Fibroblast of skin of back (primary cell): ENCODE measurements at places on chromosomes 7 and 10.

- no peak for DNase-seq
Observed at GRCh38 chr10:2392145-2392812, 655.0 kb upstream of the ADARB2 start.

DNA sequence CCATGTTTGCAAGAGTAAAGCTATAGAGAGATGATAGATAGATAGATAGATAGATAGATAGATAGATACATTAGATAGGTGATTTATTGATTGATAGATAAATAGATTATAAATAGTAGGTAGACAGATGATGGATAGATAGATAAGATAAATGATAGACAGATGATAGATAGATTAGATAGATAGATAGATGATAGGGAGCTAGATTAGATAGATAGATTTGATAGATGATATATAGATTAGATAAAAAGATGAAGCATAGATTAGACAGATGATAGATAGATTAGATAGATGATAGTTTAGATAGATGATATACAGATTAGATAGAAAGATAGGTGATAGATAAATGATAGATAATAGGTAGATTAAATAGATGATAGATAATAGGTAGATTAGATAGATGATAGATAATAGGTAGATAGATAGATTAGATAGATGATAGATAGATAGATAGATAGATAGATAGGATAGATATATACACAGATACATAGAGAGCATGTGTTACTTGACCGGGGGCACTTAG is 243.3 kb upstream of the FOXK1 start:
- DNase-seq = no peak

GRCh38 chr10:23157691-23158369 is 34.3 kb upstream of the PTF1A start:
- peak; percentile 41 for DNase-seq

DNA sequence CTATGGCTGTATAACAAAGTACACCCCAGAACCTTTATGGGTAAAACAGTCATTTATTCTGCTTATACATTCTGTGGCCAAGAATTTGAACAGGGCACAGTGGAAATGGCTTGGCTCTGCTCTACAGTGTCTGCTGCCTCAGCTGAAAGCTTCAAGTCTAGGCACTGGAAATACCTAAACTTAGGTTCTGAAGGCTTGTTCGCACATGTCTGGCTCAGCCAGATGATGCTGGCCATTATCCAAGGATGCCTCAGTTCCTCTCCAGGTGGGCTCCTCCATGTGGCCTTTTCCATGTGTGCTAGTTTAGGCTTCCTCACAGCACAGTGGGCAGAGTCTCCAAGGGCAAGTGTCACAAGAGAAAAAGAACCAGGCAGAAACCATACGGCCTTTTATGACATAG is 76.8 kb downstream of the RALA start:
- DNase-seq = no peak

- DNase-seq = no peak
Observed at GRCh38 chr10:113528876-113529275, 24.0 kb upstream of the HABP2 start.

DNA sequence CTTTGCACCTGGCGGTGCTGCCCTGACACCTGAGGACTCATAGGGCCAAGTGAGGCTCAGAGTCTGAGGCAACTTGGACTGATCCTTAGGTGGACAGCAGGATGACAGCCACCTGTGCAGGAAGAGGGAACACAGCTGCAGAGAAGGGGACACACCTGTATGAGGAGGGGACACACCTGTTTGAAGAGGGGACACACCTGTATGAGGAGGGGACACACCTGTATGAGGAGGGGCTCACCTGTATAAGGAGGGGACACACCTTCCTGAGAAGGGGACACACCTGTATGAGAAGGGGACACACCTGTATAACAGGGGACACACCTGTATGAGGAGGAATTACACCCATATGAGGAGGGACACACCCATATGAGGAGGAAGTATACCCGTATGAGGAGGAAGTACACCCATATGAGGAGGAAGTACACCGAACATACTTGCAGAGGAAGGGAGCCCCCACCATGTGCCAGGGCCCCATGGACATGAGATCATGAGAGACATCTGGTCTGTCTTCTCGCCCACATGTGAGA is 285.9 kb downstream of the ADARB2 start:
- no peak for DNase-seq

DNA sequence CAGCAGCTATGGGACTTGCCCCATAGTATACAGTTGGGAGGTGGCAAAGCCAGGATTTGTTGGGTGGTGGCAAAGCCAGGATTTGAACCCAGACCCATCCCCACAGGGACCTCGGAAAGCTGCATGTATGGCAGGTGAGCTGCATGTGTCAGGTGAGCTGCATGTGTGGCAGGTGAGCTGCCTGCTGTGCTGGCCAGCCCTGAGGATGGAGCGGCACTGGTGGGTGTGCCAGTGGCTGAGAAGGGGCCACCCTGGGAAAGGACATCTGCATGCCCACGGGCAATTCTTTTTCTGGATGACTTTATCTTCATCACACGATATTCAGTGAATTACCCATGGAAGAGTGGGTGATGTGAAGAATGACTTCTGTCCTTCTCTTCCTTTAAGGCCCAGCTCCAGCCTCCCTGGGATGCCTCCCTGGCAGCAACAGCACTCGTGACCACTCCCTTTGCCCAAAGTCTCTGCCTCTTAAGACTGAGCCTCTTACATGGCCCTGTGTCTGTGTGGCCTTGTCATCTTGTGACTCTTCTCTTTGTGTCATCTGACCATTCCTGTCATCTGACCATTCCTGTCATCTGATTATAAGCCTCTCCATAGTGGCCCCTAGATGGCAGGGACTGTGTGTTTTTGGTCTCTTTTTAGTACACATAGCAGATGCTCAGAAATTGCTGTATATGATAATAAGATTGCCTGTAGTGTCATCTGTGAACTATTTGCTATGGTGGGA is 25.0 kb downstream of the CLEC2L start:
- peak; percentile 10 for DNase-seq

DNA sequence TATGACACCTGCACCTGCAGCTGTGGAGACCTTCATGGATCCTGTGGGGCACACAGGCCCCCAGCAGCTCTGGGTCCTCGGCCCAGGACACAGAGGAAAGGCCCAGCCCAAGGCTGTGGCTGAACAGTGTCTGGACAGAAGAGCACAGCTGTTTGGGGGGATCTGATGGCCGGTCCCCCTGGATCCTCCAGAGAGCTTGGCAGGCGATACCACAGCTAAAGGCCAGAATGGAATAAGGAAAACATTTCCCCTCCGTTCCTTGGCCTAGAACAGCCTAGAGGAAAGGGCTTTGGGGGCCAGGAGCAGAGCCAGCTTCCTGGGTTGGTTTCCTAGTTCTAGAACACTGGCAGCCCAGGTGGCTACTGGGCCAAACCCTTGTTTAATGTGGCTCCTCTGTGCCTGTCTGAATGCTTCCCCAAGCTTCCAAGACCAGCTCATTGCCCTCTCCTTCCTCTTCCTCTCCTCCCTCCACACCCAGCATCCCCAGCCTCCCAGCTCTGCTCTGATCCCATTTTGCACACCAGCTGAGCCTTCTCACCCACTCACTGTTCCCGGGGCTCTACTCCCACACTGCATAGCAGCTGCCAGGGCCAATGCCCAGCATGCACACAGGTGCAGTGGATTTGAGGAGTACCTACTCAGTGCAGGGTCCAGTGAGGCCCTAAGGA is 46.9 kb downstream of the GPAM start:
- DNase-seq = no peak

DNA sequence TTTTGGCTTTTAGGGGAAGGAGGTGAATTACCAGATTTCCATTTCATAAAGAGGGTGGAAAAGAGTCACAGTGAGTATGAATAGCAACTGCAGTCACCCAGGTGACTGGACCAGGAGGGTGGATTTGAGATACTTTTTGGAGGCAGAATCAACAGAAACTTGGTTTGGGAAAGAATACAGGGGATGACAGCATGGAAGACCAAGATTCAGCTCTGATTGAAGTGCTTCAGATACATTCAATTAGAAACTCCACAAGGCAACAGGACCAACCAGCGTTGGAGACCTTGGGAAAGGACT is 83.0 kb downstream of the SGMS1 start:
- no peak for DNase-seq

GRCh38 chr10:72702868-72703581 is 11.1 kb downstream of the MCU start:
- peak; percentile 69 for DNase-seq

GRCh38 chr10:75658915-75659314 is 227.5 kb downstream of the LRMDA start:
- DNase-seq = no peak

DNA sequence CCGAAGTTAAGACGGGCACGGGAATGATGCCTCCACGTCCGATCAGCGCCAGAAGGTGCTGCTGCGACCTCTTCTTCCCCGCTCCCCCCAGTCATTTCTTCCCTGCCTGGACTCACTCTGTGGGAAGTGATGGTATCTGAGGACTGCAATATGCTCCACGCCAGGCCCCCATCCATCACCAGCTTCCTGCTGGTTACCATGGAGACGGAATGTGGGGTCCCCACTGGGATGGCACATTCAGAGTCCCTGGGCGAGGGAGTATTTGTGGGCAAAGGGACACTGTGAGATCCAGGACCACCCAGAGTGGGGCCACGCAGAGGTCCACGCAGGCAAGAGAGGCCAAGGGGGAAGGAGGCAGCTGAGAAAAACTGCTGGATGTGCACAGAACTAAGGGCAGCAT is 39.7 kb downstream of the CARD11 start:
- no peak for DNase-seq

- peak; percentile 60 for DNase-seq
Observed at GRCh38 chr10:11655836-11656235, 44.4 kb upstream of the USP6NL start.

- no peak for DNase-seq
Observed at GRCh38 chr10:64798297-64798696, 1277.1 kb downstream of the REEP3 start.

DNA sequence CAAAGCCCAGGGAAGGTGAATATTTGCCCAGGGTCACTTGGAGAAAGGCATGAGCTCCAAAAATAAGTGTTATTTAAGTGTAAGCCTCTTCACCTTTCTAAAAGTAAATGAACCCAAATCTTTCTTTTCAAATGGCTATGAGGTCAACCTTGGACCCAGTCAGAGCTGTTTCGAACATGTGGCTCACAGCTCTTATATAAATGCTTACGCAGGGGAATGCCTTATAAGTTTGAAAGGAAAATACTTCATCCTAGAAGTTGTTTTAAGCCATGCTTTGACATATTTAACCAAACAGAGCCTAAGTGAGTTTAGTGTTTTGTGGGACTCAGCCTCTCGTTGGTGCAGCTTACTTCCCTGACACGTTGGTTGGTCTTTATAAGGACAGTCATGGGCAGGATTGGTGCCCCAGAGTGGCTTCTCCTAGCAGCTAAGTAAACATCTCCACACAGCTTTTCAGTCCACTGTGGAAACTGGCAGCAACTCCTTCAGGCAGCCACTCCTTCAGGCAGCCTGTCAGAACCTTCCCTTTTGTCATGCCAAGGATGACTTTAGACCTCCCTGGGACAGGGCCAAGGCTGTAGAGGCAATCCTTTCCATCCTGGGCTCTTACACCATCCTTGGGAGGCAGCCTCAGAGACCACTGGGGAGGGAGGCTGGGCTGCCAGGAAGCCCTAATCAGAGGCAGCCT is 43.6 kb downstream of the MINDY4 start:
- no peak for DNase-seq

GRCh38 chr10:102802920-102803534 is 34.2 kb downstream of the CYP17A1 start:
- peak; percentile 97 for DNase-seq

DNA sequence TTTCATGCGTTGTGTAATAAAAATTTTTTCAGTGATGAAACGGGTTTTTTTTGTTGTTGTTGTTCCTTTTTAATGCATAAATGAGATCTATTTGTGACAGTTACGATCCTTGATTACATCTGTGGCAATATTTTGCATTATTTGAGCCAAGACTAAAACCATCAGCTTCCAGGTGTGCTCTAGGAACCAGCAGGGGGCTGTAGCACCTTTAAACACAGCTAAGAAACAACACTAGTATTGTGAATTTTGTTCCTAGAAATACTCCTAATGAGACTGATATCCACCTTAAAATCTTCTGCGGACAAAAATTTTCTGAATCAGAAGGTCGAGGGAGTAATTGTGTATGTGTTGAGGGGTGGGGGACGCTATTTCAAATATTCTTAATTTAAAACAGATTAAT is 52.6 kb downstream of the FGFBP3 start:
- no peak for DNase-seq

- DNase-seq = no peak
Observed at GRCh38 chr10:130969700-130970099, 341.8 kb downstream of the TCERG1L start.

DNA sequence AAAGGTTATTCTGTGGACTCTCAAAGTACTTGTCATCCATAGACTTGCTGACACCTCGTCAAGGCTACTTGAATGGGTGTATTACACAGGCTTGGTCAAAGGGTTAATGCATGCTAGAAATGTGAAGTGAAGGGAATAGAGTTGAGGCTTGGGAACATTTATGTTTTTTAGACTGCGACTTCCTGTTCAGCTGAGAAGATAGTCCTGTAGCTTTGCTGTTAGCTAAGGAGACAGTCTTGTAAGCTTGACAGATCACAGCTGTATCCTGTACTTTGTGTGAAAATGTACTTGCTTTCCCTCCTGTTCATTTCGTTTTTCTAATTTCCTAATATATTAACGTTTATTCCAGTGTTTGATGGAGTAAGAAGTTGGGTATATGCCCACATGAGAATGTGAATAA is 52.1 kb downstream of the ADD3 start:
- no peak for DNase-seq

- DNase-seq = no peak
Observed at GRCh38 chr7:158683541-158683940, 21.1 kb downstream of the NCAPG2 start.

- peak; percentile 70 for DNase-seq
Observed at GRCh38 chr10:103265717-103266329, 11.1 kb upstream of the INA start.

- DNase-seq = peak; percentile 55
Observed at GRCh38 chr7:93055543-93056107, 62.2 kb downstream of the SAMD9 start.

GRCh38 chr10:63965846-63966245 is 444.6 kb downstream of the REEP3 start:
- no peak for DNase-seq

GRCh38 chr7:79615871-79616640 is 162.6 kb upstream of the MAGI2 start:
- DNase-seq = no peak

- peak; percentile 95 for DNase-seq
Observed at GRCh38 chr7:116522247-116522646, 2.6 kb upstream of the CAV1 start.

DNA sequence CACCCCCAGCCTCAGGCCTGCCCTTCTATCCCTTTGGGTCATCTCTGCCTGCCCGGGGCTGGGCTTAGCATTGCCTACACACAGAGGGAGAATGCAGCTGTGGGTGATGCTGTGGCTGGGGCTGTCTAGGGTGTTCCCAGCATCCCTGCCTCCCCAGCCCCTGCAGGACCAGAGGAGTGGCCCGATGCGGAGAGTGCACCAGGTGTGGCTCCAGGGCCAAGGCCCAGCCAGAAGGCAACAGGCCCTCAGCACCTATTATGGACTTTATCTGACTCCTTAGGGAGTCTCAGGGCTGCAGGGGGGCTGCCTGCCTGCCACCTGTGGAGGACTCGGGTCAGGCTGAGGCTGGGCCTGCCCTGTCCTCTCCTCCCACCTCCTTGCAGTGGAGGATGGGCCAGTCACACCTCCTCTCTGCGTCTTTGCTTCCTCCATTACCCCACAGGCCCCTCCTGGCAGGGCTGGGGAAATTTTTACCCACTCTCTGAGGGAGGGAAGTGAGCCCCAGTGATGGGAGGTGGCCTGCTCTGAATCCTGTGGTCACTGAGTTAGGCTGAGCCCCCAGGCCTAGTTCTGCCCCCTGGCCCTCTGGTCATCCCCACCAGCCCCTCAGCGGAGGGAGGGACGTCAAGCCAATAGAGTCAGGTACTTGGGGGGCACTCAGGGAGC is 92.9 kb upstream of the PCBD1 start:
- no peak for DNase-seq
